ENCODE measurements at places on chromosomes 3 and 15.

- no peak for DNase-seq
Measured at GRCh38 chr3:153657046-153657445, 464.1 kb upstream of the ARHGEF26 start.

- DNase-seq, result no peak
Measured at GRCh38 chr3:173258697-173259096, 117.7 kb upstream of the SPATA16 start.

DNA sequence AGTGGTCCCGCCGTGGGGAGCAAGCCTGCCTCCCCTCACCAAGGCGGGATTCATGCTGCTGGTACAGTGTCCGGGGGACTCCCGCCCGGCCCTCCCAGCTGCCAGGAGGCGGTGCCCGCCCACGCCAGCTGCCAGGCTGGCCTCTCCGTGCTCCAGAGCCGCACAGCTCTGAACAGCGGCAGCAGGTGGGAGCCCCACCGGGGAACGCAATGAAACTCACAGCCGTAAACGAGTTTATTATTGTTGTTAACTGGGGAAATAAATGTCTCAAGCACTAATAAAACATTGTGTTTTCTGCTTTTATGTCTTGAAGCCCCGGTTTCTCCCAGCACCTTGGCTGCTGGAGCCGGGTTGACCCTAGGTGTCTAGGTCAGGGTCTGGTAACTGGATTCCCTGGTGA is 317.7 kb upstream of the TLE3 start:
- no peak for DNase-seq

- no peak for DNase-seq
Measured at GRCh38 chr15:73582851-73583379, 50.3 kb downstream of the NPTN start.

DNA sequence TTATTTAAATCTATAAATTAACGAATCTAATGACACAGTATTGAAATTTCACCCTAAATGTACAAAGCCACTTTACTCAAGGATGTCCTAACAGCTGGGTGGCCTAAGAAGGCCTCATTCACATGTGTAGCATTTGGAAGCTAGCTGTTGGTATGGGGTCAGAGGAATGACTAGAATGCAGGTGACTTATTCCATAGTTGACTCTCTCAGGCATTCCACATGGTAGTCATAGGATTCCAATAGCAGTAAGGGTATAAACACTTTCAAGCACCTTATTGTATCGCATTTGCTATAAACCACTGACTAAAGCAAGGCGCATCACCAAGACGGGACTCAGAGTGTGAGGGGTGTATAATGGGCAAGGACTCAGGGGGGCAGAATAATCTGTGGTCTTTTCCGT is 294.8 kb upstream of the EPHA3 start:
- DNase-seq, result no peak

GRCh38 chr15:65426216-65426853 is 3.6 kb upstream of the IGDCC4 start:
- DNase-seq, result no peak

DNA sequence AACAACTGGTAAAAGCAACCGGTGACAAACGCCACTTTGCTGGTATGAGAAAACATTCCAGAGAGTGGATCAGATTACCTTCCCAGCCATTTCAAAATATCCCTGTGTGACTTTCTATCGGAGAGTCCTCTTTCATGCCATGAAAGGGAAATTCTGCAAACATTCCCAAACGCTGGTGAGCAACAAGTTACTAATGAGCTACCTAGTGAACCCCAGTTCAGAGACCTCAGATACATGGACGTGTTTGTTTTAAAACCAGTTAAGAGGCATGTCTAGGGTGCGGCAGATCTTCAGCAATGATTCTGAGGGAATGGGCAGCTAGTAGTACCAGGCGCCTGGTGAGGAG is 418.2 kb upstream of the NR2F2 start:
- DNase-seq, result no peak

- no peak for DNase-seq
Measured at GRCh38 chr3:83524901-83525300, 1433.9 kb upstream of the CADM2 start.

DNA sequence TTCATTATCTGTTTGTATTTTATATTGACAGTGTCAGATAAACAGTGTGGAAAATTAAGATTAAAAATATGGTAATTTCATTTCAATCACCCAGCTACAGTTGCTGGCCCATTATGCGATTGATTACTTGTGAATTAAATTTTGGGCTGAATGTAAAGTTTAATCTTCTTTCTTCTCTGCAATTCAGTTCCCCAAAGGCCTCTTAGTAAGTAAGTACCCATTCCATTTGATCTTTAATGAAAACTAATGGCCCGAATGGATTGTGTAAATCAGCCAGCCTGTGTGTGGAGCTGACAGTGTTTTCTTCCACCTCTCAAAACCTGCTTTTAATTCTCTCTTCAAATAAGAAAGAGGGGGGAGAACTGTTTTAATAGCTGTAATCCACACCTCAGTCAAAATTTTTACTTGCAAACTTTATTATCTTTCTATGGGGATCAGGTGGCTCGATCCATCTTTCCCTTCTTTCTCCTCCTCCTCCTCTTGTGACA is 307.1 kb downstream of the IL20RB start:
- DNase-seq, result no peak

DNA sequence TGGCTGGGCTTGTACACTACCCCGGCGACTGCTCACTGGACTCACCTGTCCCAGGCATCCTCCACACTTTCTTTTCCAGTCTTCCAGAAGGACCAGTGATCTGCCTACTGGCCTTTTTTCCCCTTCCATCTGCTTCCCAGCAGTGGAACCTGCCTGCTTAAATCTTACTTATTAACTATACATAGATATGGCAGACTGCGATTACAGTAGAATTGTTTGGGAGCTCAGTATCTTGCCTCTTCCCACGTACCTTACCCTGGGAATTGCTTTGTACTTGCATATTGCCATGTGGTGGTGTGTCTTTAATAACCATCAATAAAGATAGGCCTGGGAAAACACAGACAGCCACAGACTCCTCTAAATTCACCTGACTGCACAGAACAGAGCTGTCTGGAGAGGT is 11.8 kb upstream of the HES1 start:
- no peak for DNase-seq

GRCh38 chr15:77497942-77498361 is 77.3 kb downstream of the HMG20A start:
- DNase-seq, result no peak

- DNase-seq, result no peak
Measured at GRCh38 chr3:66561367-66561766, 60.5 kb upstream of the LRIG1 start.

- DNase-seq, result no peak
Measured at GRCh38 chr3:83813176-83813575, 1145.6 kb upstream of the CADM2 start.

DNA sequence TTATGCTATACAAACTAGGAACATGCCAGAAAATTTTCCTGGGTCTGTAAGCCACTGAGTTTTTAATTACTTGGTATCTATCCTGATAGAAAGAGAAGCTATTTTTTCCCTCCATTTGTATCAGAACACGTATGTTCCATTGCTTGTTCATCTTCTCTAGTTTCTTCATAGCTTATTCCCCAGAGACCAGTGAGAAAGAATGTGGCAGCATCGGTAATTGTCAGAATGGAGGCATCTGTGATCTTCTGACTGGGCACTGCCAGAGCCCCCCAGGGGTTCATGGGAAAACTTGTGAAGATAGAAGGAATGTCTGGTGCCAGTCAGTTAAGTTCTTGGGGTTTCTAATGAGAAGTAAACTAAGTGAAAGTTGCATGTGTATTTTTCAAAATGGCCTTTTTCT is 720.2 kb upstream of the GOLIM4 start:
- DNase-seq, result no peak

GRCh38 chr3:74067296-74067695 is 442.6 kb upstream of the PDZRN3 start:
- peak; percentile 4 for DNase-seq

DNA sequence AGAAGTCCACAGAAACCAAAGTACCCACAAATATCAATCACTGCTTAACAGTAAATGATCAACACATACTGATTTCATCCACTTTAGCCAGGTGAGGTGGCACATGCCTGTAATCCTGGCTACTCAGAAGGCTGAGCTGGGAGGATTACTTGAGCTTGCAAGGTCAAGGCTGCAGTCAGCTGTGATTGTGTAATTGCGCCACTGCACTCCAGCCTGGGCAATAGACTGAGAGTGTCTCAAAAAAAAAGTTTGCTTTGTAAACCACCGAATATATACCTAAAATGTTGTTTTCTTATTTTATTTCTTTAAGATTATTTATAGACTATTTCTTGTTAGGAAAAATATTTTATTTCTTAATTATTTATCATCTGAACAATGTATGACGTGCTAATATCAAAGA is 8.7 kb upstream of the ATP13A4 start:
- DNase-seq, result no peak

DNA sequence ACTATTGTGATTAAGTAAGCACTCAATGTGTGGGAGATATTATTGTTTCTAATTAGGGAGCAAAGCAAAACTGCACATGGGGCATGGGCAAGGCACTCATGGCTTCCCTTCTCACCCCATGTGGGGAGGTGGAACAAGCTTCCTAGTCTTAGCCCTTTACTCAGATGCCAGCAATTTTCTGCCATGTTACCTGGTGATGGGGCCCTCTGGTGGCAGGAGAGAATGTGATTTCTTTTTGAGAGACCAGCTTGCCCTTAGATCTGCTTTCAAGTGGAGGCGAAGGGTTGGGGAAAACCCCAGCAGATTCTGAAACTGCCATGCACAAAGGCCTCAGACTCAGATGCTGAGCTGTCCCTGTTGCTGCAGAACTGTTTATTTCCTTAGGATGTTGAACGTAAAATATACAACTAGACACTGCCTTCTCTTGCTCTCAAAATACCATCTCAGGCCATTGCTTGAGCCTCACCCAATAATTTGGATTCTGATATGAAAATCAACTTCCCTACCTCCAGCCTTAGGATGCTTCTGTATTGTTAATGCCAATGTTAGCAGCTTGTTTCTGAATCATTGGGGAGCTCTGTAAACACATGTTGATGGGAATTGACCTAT is 130.2 kb upstream of the TPRG1 start:
- no peak for DNase-seq

- no peak for DNase-seq
Measured at GRCh38 chr15:86300390-86301125, 220.9 kb downstream of the AGBL1 start.

GRCh38 chr3:2525968-2526367 is 427.3 kb downstream of the CNTN4 start:
- DNase-seq, result no peak

- DNase-seq, result no peak
Measured at GRCh38 chr3:3906171-3906570, 106.9 kb downstream of the LRRN1 start.

DNA sequence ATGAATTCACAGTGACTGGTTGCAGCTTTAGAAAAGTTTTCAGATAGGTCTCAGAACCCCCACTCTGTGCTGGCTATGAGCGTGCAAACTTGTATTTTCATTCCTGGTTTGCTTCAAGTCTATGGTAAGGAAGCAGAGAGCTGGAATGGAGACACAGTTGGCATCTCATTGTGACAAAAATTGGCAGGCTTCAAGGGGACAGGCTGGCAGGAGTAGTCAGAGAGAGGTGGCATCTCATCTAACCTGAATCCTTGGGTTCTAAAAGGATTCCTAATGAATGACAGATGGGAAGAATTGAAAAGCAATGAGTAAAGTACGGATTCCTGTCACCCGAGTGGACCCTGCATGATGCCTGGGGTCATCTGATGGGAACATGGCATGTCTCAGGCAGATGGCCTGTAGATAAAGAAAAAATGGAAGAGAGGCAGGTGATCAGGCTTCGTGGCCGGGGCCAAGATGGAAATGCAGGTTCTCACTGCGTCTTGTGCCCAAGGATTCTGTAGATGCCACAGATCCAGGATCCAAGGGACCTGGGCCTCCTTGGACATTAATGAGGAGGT is 89.4 kb upstream of the ABHD17C start:
- no peak for DNase-seq

DNA sequence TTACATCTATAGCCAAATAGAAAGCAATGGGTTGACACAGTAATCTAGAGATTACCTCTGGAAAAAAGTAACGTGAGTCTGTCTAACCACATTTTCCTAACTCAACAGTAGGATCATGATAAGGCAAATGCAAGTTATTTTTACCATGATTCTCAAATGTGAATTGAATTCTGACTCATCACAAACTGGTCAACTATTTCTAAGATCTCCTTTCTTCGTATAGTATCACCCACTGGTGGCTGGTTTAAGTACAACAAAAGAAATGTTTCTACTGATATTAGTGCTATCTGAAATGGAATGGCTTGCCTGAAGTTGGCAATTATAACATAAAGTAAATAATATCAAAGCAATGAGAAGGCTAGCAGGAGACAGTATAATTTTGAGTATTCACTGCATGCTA is 102.2 kb downstream of the ABI3BP start:
- no peak for DNase-seq

DNA sequence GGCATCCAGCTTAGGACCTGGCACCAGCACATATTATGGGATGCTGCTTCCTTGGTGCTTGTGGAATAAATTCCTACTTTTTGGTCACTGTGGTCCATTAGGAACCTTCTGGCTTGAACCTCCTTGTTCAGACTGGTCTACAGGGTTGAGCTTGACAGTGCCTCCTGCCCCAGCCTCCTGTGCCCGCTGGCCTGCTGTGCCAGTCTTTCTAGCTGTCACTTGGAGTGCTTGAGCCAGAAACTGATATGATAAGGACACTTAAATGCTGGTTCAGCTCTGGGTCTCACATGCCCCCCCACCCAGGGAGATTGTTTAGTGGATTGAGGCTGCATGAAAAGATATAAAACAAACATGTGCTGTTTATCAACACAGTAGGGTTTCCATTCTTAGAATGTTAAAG is 147.8 kb downstream of the SLCO3A1 start:
- DNase-seq, result no peak

DNA sequence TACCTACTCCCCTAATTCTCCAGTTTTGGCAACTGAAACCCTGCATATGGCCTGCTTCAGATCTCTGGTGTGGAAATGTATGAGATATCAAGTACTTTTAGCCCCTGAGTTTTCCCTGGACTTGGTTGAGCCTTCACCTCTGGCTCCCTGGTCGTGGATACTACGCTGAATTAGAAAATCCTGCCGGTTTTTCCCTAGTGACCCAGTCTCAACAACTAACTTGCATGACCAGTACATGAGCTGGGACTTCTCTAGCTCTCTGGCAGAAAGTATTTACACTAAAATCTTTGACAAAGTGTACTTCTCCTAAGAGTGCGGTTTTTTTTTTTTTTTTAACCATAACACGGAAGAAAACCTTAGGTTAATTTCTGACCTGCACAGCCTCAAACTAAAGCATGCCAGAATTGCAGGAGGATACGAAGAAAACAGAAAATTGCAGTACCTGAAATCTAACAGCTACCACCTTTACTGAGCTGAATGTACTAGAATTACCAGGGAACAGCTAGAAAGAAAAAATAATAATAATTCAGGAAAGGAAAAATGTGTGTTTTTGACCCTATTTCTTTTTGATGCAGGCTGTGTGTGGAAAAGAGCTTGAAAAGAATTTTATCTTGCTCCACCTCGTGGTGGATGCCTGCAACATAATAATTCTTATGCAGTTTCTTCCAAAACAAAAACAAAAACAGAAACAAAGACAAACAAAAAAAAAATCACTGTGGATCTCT is 165.6 kb downstream of the GMNC start:
- DNase-seq, result no peak

GRCh38 chr3:128720891-128721290 is 5.1 kb upstream of the RAB7A start:
- no peak for DNase-seq

GRCh38 chr3:12423918-12424630 is 60.2 kb upstream of the TSEN2 start:
- no peak for DNase-seq

- no peak for DNase-seq
Measured at GRCh38 chr3:14764331-14765059, 54.3 kb upstream of the FGD5 start.

Measured in AG09319 (cell line).